ENCODE measurements at places on chromosomes 13 and 19. TPM values are rescaled to one million over a fixed set of nuclear protein-coding genes. Genes with fewer than 3 reads are reported as not detected.

ZNF816 gene
- total RNA-seq, result 10.8 TPM

C1QTNF9 gene
- total RNA-seq, result not detected

FFAR1 gene
- total RNA-seq, result not detected

CEACAM20 gene
- not detected for total RNA-seq

SIGLEC12 gene
- not detected for total RNA-seq

NOVA2 gene
- not detected for total RNA-seq

ZNF653 gene
- 6.4 TPM for total RNA-seq

BICRA gene
- 10.2 TPM for total RNA-seq

U2AF1L4 gene
- total RNA-seq, result 4.8 TPM

B3GNT8 gene
- 5.2 TPM for total RNA-seq

ZNF155 gene
- total RNA-seq, result 10.0 TPM

CABP5 gene
- total RNA-seq, result not detected

MEDAG gene
- total RNA-seq, result not detected

MEIS3 gene
- total RNA-seq, result 7.0 TPM

CYP4F12 gene
- total RNA-seq, result not detected

ZNF575 gene
- total RNA-seq, result 0.17 TPM

TMEM86B gene
- 3.1 TPM for total RNA-seq

SPATA13 gene
- total RNA-seq, result 0.50 TPM

CDX2 gene
- not detected for total RNA-seq

MAP4K1 gene
- 1.0 TPM for total RNA-seq

RGS9BP gene
- 0.83 TPM for total RNA-seq

SKA3 gene
- 7.6 TPM for total RNA-seq

FUT6 gene
- 0.17 TPM for total RNA-seq

CGB3 gene
- not detected for total RNA-seq

ZNF878 gene
- 0.17 TPM for total RNA-seq

MIA gene
- total RNA-seq, result 106 TPM

PIBF1 gene
- total RNA-seq, result 10.2 TPM

COX6B2 gene
- 2.7 TPM for total RNA-seq

ATP4A gene
- total RNA-seq, result not detected

GIPC1 gene
- 172 TPM for total RNA-seq

LILRB3 gene
- total RNA-seq, result not detected

REX1BD gene
- total RNA-seq, result 30.0 TPM

KLK1 gene
- total RNA-seq, result 0.54 TPM

MBD3L3 gene
- total RNA-seq, result not detected

ZNF808 gene
- total RNA-seq, result 17.0 TPM

CACNG7 gene
- not detected for total RNA-seq

ZNF154 gene
- total RNA-seq, result 9.0 TPM

LRRC8E gene
- 14.2 TPM for total RNA-seq

RDH8 gene
- total RNA-seq, result not detected

CLC gene
- total RNA-seq, result not detected

KIR3DL2 gene
- not detected for total RNA-seq

FLT3LG gene
- total RNA-seq, result 4.2 TPM

TICAM1 gene
- 27.1 TPM for total RNA-seq

NFIX gene
- total RNA-seq, result 43.2 TPM

ZNF813 gene
- total RNA-seq, result 2.9 TPM

LHB gene
- total RNA-seq, result 1.7 TPM

KASH5 gene
- total RNA-seq, result not detected

KMT2B gene
- 34.6 TPM for total RNA-seq

KRTDAP gene
- not detected for total RNA-seq

HNRNPA1L2 gene
- total RNA-seq, result 2.3 TPM

FCAR gene
- total RNA-seq, result not detected

ETV2 gene
- total RNA-seq, result 0.99 TPM

PGLYRP2 gene
- total RNA-seq, result not detected

MBD3L2 gene
- not detected for total RNA-seq

KCNK6 gene
- total RNA-seq, result 39.4 TPM

KLK14 gene
- total RNA-seq, result 0.50 TPM

NLRP9 gene
- total RNA-seq, result not detected

KPNA3 gene
- total RNA-seq, result 35.5 TPM

TPGS1 gene
- total RNA-seq, result 9.4 TPM

Data from mammary epithelial cell (primary cell).